DMS79 (cell line): ENCODE measurements at places on chromosomes 13 and 19.

DNA sequence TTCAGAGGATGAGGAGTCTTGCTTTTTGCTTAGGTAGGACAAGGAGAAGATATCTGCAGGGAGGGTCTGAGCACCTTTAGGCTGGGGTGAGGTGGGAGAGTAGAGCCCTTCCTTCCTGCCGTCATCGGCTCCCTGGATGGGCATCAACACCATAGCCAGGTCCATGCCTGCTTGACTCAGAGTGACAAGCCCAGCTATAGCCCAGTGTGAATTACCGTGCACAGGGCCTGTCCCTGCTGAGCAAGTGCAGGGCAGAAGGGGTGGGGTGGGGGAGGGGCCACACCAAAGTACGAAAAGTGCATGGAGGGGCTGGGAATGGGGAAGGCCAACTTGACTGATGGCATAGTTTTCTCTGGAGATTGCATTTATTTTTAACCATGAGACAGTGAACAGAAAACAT lies 30.3 kb upstream of the RNF113B start:
- DNase-seq = no peak

GRCh38 chr13:106352850-106353249 lies 182.6 kb downstream of the EFNB2 start:
- no peak for DNase-seq

DNA sequence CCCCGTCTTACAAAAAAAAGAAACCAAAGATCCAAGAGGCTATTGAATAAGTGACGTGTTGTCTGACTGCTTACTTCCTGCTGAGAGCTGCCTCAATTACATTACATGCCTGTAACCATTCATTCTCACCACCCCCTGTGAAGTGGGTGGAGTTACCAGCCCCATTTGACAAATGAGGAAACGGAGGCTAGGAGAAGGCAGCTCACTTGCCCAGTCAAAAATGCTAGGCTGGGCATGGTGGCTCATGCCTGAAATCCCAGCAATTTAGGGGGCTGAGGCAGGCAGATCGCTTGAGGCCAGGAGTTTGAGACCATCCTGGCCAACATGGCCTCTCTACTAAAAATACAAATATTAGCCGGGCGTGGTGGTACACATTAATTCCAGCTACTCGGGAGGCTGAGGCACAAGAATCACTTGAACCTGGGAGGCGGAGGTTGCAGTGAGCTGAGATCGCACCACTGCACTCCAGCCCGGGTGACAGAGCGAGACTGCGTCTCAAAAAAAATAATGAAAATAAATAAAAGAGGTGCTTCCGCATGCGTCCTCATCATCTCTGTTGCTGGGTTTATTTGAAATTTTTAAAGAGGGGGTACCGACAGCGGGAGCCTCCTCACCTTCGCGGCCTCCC lies 499 bp downstream of the LSM7 start:
- peak; percentile 21 for DNase-seq

GRCh38 chr13:57630661-57631595 lies 616 bp upstream of the PCDH17 start:
- DNase-seq = no peak

GRCh38 chr19:5700455-5701092 lies 10.5 kb downstream of the RPL36 start:
- no peak for DNase-seq

GRCh38 chr13:63044589-63045313 lies 1629.1 kb upstream of the PCDH20 start:
- DNase-seq = no peak

GRCh38 chr19:1259206-1259875 lies 9.8 kb upstream of the CIRBP start:
- DNase-seq = no peak

DNA sequence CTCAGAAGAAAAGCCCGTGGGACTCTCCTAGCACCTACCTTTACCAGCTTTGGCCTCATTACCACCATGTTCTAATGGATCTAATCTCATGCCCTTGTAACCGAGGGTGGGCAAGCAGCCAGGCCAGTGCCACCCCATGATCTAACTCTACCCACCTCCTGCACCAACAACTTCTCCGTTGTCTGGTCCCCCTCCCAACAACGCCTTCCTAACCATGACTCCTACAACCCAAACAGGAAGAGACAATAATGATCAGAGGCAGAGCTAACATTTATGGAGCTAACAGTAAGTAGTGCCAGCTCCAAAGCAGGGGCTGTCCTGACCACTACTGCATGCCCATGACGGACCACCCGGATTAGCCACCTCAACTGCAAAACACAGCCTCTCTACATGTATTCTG lies 3.5 kb downstream of the USP12 start:
- no peak for DNase-seq

- no peak for DNase-seq
Observed at GRCh38 chr13:80367473-80367872, 26.5 kb upstream of the SPRY2 start.

GRCh38 chr19:41709951-41710645 lies 1.7 kb downstream of the CEACAM5 start:
- DNase-seq = no peak

DNA sequence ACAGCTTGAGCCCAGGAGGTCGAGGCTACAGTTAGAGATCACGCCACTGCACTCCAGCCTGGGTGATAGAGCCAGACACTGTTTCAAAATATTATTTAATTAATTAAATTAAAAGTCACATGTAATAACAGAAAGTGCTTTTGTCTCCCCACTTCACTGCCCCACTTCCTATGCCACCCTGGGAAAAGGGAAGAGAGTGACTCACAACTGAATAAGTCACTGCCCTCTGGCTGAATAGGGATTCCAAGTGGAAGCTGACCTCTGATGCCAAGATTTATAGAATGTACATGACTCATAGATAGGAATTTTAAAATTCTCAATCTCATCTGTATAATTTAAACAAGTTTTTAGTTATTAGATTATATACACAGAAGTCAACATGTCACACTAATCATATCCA lies 22.2 kb upstream of the ERVV-1 start:
- no peak for DNase-seq

- no peak for DNase-seq
Observed at GRCh38 chr19:30332445-30333234, 39.5 kb upstream of the ZNF536 start.

DNA sequence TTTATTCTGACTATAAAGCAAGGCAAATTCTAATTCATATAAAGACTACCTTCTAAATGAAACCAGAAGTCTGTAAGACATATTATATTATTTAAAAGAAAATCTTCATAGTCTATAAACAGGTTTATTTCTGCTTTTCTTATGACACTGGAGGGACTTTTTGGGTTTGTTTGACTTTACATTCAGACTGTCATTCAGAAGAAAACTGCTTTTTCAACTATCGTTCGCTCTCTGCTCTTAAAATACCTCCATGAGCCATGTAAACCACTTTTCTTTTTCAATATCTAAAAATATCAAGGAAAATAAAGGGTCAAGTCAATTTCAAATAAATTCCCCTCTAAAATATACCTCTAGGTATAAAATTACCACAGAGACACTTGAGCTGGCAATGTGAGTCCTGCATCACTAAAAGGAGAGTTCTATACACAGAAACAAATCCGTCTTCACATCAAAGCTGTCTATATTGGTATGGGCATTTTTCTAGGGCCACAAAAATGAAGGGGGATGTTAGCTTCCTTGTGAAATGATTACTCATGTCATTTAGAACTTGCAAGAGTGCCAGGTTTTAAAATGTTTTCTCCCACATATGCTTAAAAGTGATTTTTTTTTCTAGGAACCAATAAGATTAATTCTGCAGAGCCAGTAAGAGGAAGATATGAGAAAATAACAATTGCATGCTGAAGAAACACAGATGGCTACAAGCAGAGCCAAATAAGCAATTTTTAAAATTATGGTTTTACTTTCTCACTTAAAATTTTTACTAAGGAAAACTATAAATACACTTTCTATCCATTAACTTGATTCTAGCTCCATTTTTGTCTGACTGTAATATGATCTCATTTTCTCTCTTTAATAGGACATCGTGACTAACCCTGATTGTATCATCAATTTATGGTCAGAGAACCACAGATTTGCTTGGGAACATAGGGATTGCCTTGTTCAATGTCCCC lies 181.8 kb downstream of the TBC1D4 start:
- DNase-seq = no peak

- DNase-seq = peak; percentile 14
Observed at GRCh38 chr19:31348481-31349159, 616 bp downstream of the TSHZ3 start.

GRCh38 chr13:32253911-32254399 lies 61.2 kb downstream of the ZAR1L start:
- no peak for DNase-seq

DNA sequence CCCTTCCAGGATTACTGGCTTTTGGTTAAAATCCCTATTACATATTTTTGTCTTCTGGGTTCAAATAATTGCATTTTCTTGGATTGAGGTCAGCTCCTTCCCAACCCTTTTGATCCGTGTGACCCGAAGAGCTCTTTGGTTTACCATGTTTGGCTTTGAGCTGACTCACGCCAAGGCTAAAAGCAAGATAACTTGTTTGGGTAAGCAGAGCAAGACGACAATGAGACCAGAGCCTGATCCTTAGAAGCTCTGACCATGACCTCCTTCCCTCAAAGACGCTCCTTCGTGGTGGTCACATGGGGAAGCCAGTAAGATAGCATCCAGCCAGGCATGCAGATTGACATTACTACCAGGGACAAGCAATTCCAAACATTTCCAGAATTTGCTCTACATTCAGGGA lies 153.8 kb downstream of the DCT start:
- DNase-seq = no peak

DNA sequence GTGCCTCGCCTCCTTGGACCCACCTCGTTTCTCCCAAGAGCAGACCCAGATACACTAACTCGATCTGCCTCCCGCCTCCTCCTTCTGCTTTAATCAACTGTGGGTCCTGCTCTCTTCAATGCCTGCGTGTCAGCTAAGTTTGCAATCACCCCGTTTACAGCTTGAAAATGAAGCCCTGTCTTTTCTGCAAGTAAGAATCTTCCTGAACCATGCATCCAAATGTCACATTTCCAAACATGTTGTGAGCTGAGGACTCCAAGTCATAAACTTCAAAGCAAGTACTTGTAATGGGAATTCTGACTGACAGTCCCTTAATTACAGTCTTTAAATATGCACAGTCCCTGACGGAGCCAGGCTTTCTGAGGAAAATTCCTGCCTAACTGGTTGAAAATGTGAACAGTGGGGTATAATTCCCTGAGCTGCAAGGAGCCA lies 154.9 kb upstream of the UQCRFS1 start:
- no peak for DNase-seq

GRCh38 chr13:99123101-99124045 lies 77.3 kb upstream of the UBAC2 start:
- DNase-seq = no peak

- no peak for DNase-seq
Observed at GRCh38 chr13:50970956-50971355, 61.4 kb downstream of the RNASEH2B start.

GRCh38 chr19:16778796-16779411 lies 50.3 kb upstream of the SIN3B start:
- DNase-seq = peak; percentile 9
